ENCODE measurements at places on chromosomes 4 and X.

DNA sequence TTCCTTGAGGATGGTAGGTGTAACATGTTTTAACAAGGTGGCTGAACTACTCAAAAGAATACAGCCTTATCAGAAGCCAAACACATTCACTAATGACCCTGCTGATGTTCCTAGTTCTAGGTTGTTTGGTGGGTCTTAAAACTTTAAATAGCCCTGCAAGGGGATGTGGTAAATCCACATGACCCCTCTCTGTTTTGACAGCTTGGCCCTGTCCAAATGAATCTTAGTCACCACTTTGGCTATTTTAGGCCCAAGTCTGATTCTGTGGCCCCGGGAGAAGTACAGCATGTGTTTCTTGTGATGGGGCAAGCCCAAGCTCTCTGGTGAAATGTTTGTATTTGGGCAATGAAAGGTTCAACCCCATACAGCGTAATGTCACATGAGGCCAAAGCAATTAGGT lies 54.5 kb upstream of the GPR34 start:
- DNase-seq, result peak; percentile 50

- DNase-seq, result no peak
These were observed 2.4 kb downstream of the WDR44 start for GRCh38 chrX:118348186-118348810.

- no peak for DNase-seq
These were observed 24.3 kb downstream of the FAM149A start for GRCh38 chr4:186128842-186129241.

DNA sequence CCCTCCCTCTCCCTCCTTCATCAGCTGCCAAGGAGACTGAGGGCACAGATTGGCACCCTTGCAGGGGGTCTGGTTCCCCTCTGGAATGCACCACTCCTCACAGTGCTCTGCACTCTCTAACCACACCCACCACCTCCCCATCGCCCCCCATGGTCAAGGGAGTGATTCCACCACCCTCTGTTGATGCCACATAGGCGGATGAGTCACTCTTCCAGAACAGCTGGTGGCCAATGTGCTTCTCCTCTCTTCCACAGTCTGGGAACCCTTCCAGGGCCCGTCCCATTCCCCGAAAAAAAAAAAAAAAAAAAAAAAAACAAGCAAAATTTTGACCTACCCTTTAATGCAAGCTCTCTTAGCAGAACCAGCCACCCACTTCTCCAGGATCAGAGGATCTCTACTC lies 341.3 kb upstream of the KLF3 start:
- DNase-seq, result peak; percentile 82

GRCh38 chr4:130646886-130647285 lies 1550.9 kb downstream of the C4orf33 start:
- DNase-seq, result no peak

DNA sequence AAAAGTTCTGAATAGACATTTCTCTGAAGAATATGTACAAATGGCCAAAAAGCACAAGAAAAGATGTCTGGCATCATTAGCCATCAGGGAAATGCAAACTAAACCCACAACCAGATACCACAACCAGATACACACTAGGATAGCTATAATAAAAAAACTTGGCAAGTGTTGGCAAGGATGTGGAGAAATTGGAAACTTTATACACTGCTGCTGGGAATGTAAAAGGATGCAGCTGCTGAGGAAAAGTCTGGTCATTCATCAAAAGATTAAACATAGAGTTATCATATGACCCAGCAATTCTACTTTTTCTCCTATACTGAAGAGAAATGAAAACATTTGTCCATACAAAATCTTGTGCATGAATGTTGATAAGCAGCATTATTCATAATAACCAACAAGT lies 92.3 kb downstream of the UCHL1 start:
- no peak for DNase-seq

GRCh38 chr4:140103676-140104075 lies 50.3 kb downstream of the MAML3 start:
- peak; percentile 59 for DNase-seq

- DNase-seq, result no peak
These were observed 353.4 kb downstream of the SPRY1 start for GRCh38 chr4:123750044-123750443.

DNA sequence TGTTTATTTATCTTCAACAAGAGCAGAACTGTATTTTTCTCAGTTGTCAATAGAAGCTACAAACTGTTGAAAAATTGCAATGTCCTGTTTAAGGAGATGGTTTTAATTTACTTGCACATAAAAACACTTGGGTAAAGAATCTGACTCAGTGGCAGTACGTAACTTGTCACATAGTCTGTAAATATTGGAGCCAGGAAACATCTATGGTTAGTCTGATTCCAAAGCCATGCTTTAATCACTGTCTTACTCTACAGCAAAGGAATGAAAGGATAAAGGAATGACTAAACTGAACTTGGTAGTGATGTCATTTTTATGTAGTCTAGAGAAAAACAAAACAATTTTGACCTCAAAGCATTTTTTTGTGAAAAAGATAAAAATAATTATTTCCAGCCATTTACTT lies 537.2 kb downstream of the STIM2 start:
- DNase-seq, result peak; percentile 96

DNA sequence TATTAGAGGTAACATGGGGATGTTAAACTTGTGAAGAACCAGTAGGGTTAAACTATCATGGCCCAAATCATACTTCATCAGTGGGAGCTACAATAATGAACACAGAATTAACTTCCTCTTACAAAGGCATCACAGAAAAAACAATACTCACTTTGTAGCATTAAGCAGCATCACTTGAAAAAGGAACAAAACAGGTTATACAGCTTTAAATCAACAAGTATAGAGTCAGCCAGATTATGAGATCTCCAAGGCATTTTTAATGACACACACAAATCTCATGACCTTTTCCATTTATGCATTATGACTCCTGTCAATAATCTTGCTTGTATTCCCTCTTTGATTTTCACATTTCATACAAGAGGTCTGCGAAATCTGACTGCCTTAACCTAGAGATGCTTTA lies 18.3 kb downstream of the FBXL5 start:
- no peak for DNase-seq

GRCh38 chr4:95038791-95039190 lies 281.0 kb downstream of the BMPR1B start:
- DNase-seq, result peak; percentile 82

DNA sequence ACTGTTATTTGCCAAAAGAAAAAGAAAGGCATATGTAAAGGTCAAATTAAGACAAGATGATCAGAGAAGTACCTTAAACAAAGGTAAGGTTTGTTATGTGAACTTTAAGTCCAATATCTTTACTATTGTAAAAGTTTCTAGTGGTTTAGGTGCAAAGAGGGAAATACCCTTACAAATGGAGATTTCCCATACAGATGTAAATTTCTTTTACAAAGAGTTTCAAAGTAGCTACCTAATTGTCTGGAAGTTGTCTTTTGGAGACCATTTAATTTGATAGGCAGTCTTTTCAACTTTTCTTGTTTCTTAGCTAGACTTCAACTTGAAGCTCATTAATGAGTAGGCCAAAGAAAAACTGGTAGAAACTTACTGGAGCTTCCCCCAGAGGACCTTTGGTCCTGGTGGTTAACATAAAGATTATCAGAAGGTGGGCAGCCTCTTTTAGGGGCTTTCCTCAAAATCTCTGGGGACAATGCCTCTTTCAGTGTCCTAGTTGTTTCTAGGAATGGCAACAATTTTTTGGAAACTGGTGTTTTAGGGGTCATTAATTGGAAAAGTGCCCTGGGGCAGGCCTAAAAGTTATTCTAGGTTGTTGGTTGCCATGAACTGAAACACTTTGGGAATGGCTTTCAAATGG lies 297.3 kb downstream of the GUCY2F start:
- no peak for DNase-seq

DNA sequence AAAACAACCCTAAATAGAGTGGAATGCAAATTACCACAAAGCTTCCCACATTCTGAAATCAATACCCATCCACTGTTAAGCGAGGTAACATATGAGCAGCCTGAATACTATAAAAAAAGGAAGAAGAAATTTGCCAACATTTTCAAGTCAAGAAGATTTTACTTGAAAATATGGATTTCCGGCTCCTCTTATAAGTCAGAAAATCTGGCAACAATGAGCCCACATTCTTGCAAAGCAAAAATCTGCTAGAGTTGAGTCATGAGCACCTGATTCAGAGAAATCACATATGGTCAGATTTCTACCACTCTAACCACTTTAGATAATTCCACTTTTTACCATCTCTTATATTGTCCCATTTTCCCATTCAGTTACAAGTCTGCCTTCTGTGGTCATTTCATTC lies 395.7 kb downstream of the DTHD1 start:
- no peak for DNase-seq

GRCh38 chrX:54358424-54359211 lies 772 bp upstream of the WNK3 start:
- DNase-seq, result peak; percentile 63

GRCh38 chr4:157244348-157244747 lies 23.8 kb downstream of the GRIA2 start:
- no peak for DNase-seq

DNA sequence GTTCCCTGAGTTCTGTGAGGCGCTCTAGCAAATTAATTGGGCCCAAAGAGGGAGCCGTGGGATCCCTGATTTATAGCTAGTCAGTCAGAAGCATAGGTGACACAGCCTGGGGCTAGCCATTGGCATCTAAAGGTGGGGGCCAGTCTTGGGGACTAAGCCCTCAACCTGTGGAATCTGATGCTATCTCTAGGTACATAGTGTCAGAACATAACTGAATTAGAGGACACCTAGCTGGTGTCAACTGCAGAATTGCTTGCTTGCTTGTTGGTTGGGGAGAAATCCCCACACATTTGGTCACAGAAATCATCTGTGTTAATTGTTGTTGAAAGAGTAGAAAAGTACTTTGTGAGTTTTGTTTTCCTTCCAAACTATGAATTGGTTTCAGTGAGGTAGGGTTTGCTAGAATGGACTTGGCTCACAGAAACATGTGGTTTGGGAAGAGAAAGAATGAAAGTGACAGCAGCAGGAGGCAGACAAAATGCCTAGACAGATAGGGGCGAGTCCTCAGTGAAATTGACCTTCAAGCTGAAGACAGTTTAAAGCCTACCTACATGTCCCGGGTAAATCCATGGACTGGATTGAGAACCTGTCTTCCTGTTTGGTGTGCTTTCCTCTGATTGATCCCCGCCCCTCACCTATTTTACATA lies 12.8 kb upstream of the GPR82 start:
- no peak for DNase-seq

DNA sequence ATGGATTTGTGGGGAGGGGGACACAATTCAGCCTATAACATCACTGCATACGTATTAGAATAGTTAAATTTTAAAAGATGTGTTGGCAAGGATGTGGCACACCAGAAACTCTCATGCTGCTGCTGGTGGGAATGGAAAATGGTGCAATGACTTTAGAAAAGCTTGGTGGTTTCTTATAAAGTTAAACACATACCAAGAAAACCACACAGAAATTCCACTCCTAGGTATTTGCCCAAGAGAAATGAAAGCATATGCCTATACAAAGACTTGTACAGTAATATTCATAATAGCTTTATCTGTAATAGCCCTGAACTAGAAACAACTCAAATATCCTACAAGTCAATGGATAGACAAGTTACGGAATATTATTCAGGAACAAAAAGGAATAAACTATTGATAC lies 71.3 kb upstream of the PDHA1 start:
- DNase-seq, result peak; percentile 20

DNA sequence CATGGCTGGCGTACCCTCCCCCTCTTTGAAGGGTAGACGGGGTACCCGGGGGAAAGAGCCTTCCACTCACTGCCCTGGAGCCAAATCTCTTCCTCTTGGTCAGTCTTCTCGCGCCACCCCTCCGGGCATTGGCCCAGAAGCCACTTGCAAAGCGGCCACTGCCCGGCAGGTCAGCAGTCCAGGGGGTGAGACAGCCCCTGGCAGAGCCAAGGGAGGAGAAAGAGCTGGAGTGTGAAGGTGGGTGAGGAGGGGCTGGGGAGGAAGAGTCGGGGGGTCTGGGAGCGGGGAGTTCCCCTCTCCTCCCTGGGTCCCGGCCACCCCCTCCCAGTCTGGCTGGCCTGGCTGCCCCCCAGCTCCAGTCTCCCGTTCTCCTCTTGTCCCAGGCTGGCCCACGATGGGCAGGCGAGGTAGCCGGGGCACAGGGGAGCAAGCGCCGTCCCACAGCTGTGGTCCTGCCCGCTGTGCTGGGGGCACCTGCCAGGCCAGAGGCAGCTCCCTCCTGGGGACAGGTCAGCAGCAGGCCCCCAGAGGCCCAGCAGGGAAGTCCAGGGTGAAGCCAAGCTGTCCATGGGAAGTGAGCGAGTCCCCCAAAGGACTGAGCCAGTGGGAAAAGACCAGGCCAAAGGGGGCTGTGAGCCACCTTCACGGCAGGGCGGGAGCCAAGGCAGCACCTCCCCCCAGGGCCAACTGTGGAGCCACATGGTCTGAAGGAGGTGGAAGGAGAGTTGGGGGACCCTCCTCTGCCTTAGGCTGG lies 21.6 kb upstream of the DUSP9 start:
- no peak for DNase-seq

DNA sequence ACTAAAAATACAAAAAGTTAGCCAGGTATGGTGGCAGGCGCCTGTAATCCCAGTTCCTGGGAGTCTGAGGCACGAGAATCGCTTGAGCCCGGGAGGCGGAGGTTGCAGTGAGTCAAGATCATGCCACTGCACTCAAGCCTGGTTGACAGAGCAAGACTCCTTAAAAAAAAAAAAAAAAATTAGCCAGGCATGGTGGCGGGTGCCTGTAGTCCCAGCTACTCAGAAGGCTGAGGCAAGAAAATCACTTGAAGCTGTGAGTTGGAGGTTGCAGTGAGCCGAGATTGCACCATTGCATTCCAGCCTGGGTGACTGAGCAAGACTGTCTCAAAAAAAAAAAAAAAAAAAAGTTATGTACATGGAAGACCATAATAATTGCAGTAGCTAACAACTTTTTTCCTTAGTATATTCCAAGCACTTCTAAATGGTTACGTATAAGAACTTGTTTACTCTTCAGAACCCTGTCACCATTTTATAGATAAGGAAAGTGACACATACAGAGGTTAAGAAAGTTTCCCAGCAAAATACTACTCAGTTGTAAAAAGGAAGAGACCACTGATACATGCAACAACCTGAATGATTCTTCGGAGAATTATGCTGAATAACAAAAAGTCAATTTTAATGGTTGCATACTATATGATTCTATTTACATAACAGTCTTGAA lies 24.5 kb downstream of the RUFY3 start:
- peak; percentile 54 for DNase-seq

DNA sequence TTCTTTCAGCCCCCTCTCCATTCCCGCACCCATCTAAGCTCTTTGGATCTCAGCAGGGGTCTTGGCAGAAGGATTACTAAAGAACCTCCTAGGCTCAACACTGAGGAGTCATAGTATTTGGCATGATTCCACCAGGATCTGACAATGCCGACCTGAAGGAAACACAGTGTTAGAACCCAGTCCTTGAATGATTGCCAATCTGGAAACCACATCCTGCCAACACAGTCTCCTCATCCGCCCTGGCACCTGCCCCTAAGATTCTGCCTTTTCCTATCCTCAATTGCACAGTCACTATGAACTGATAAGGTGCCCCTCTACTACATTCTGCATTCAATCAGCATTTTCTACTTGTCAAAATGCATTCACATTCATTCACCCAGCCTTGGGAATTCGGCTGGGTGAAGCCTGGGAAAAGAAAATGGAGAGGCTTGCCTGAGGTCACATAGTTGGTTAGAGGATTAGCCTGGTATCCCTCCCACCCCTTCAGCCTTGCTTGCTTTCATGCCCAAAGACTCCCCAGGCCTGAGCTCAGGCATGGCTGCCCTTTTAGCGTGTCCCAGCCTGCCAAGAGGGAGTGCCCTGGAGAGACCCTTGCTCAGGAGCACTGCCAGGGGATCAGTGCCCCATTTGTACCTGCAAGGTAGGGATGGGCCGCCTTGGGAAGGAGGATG lies 2.2 kb upstream of the CLDN2 start:
- DNase-seq, result peak; percentile 68

Measured in astrocyte (in vitro differentiated cells and primary cell).